ENCODE measurements at places on chromosomes 11 and 22.

DNA sequence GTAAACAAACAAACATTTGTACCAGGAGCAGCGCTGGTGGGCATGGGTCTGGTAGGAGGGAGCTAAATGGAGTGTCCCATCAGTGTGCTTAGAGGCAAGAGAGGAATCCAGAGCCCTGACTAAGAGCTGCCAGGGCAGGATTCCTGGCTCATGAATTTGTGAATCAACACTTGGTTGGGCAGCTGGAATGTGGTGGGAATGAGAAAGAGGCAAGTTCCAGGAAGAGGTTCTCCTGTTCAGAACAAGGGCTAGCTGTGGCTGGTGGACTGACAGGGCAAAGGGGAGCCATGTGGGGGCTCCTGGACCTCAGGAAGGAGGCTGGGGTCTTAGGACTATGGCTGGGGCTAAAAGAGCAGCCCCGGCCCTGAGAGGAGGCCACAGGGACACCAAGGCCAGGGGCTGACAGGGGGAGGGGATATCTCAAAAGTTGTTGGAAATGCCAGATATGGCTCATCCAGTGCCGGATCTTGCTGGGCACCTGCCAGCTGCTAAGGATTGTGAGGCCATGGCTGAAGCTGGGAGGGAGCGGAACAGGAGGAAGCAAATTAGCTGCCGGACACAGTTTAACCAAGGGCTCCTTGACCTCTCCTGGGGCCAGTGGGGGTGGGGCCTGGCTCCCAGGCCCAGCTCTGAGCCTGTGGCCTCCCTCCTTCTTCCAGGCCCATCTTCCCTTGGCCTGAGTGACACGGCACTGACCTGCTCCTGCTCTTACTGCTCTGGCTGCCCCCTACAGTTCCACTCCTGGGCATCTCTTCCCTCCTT lies 14.6 kb upstream of the P2RY6 start:
- no peak for DNase-seq

GRCh38 chr11:19980388-19980787 lies 179.9 kb downstream of the DBX1 start:
- DNase-seq: no peak

DNA sequence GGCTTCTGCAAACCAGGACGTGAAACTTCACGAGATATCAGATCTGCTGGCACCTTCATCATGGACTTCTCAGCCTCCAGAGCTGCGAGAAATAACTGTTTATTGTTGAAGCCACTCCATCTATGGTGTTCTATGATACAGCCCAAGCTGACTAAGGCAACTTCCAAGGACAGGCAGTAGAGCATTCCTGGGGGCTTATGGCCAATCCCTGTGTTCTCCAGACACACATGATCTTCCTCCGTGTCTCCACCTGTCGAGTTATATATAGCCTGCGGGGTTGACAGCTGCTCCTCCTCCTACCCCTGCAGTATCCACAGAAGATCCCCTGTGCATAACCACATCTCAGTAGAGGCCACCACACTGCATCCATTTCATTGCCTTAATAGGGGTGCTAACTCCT lies 11.0 kb downstream of the TP53AIP1 start:
- no peak for DNase-seq

DNA sequence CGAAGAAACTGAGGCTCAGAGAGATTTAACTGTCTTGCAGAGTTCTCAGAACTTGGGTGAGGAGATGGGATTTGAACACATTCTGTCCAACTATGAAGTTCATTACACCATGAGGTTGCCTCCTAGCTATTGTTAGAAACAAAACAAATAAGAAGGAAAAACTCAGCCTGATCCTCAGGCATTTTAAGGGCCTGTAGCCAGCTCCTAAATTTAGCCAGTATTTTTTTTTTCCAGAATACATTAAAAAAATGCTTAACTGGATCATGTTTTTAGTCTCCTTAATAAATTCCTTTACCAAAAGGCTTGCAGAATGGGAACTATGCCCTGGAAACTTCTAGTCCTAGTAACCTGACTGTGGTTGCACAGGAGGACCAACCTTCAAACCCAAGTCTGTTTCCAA lies 212.0 kb downstream of the CSNK2A3 start:
- DNase-seq: no peak

DNA sequence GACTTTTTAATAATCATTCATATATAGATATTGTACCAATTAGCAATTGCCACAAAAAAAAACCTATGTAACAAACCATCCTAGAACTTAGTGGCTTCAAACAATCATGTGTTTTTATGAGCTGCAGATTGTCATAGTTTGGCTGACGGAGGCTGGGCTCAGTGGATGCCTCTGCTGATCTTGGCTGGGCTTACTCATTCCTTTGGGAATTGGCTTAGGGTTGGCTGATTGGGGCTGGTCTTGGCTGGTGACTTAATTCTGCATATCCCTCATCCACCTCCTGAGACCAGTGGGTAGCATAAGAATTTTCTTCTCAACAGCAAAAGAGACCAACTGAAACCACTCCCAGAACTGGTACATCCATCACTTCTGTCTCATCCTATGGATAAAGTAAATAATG lies 57.9 kb upstream of the PHF21B start:
- no peak for DNase-seq

- DNase-seq: no peak
These were observed 29.8 kb downstream of the SCUBE1 start for GRCh38 chr22:43313244-43313889.

GRCh38 chr11:115272925-115273324 lies 231.3 kb downstream of the CADM1 start:
- no peak for DNase-seq

- DNase-seq: no peak
These were observed 79.0 kb downstream of the AASDHPPT start for GRCh38 chr11:106156290-106156937.

DNA sequence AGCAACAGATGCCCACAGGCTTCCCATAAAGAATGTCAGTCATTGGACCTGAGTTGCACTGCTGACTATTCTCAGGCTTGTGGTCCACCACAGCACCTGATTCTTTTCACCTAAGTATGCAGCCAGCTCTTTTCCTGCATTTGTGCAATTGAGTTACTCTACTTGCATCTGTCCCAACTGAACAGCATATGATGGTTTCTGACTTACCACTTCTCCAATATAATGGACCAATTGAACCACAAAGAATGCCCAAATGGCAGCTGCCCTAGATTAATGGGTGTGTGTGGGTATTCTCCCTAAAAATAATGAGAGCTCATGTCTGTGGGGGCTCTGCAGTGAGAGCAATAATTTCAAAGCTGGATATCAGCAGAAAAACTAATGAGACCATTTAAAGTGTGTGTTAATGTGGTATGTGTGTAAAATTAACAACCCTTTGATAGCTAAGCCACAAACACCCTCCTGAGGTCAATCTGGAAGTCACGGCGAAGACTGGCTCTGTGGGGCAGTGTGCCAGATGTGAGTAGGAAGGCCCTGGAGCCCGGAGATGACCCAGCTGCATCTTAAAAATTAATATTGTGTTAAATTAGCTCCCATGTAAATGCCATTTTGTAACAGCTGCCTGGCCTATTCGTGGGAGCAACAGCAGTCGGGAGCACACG lies 43.8 kb downstream of the SC5D start:
- no peak for DNase-seq

DNA sequence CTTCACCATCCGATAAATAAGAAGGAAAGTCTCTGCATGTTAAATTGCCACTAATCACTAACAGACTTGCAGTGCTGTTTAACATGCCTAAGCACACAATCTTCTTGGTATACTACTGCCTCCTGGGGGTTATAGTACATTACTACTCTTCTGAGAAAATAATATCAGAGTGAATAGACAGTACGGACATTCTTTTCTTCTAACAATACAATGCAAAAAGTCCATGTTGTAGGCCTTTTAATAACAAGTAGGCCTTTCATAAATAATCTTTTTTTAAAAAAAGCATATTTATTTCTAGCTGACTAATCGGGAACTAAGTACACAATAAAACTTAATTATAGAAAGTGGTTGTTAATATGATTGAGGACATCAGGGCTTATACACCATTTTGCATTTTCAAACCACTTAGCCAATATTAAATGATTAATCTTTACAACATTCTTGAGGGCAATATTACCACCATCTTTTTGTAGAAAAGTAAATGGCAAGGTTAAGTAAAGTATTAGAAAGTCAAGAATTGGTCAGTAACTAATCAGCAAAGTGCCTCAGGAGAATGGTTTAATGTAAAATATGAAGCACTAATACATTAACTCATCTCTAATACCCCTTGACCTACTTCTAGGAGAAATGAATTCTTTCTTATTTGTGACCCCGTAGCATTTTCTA lies 84.7 kb downstream of the TTC28 start:
- no peak for DNase-seq

GRCh38 chr11:10637731-10638151 lies 55.8 kb downstream of the IRAG1 start:
- DNase-seq: no peak

- DNase-seq: no peak
These were observed 1077.9 kb downstream of the DLG2 start for GRCh38 chr11:84549217-84549616.

GRCh38 chr11:104734998-104735397 lies 163.3 kb downstream of the CASP12 start:
- no peak for DNase-seq

- DNase-seq: no peak
These were observed 23.3 kb upstream of the SERPIND1 start for GRCh38 chr22:20750461-20751184.

- DNase-seq: no peak
These were observed 8.4 kb downstream of the APLP2 start for GRCh38 chr11:130078080-130078479.

Measured in central memory CD8-positive, alpha-beta T cell (primary cell).